ENCODE measurements at places on chromosomes 3 and 15.

DNA sequence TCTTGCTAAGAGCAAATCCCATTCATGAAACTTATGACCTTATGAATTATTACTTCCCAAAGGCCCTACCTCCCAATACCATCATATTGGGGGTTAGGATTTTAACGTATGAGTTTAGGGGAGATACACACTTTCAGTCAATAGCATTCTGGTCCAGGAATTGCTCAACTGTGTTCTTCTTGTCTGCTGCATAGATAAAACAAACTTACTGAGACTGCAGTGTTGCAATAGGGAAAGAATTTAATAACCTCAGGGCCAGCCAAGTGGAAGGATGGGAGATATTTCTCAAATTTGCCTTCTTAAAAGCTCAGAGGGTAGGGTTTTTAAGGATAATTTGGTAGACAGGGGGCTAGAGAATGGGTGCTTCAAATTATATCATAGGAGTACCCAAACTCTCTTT, 625.8 kb downstream of the OTOL1 start:
- no peak for DNase-seq

DNA sequence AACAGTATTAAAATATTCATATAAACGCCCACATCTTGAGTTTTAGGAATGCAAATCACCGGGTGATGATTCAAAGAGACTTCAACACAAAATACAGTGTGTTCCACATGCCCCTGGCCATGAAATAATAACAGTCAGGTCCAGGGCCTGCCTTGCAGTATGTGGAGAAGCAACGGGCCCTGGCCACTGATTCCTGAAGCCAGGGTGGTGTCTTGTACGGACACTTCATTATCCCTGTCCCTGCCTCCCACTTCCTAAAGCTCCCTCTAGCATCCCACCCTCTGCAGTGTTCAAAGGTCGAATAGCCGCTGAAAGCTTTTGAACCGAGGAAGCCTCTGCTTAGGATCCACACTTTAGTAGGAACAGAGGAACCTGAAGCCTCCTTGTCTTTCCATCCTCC, 50.4 kb upstream of the PCSK6 start:
- no peak for DNase-seq

- DNase-seq, result no peak
Measured at GRCh38 chr3:46466273-46466672, 1.6 kb upstream of the LTF start.

DNA sequence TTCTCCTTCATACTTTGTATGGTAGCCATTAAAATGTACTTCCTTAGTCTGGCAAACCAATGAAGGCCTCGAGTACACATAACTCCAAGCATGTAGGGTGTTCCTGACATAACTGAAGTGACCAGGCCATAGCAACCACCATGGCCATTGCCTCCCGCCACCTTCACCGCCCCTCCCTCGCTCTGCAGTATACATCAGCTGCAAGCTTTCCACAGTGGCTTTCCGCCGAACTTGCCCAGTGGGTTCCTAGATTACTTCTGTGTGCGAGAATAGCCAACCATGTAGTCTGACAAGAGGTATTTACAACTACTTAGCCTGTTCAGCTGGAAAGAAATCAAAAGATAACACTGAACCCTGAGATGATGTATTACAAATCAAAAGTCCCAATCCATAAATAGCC, 3.4 kb upstream of the CTNNB1 start:
- DNase-seq, result no peak

DNA sequence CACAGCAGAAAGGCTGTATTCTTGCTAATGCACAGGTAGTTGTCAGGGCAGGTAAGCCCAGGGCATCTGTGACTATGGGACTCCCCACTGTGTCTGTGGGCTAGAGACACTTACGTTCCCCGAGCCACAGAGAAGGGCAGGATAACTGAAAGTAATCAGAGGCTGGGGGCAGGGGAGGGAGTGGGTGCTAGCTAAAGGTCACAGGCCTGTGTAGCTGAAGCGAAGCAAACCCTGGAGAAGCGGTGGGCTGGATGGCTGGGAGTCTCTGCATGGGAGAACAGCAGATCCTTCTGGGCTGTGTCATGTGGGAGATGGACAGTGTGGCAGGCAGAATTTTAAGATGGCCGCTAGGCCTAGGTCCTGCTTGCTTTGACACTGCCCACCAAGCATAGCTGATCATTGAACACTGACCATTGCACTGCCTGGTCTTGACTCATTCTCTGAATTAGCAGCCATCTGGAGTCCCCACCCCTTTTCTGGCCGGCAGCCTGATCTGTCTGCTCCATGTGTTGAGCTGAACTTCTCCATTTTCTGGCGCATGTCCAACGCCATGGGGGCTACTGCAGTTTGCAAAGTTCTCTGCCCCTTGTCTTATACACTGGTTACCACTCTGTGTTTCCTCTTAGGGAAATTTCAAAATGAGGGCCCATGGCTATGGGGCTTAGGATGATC, 110.0 kb downstream of the DGKG start:
- no peak for DNase-seq

GRCh38 chr3:81601707-81602305, 159.6 kb downstream of the GBE1 start:
- DNase-seq, result no peak

GRCh38 chr3:117671722-117672318, 962.2 kb downstream of the TUSC7 start:
- no peak for DNase-seq

- DNase-seq, result no peak
Measured at GRCh38 chr3:5071061-5071460, 51.0 kb upstream of the ARL8B start.

- DNase-seq, result no peak
Measured at GRCh38 chr3:51703068-51703760, 3.7 kb upstream of the GRM2 start.

DNA sequence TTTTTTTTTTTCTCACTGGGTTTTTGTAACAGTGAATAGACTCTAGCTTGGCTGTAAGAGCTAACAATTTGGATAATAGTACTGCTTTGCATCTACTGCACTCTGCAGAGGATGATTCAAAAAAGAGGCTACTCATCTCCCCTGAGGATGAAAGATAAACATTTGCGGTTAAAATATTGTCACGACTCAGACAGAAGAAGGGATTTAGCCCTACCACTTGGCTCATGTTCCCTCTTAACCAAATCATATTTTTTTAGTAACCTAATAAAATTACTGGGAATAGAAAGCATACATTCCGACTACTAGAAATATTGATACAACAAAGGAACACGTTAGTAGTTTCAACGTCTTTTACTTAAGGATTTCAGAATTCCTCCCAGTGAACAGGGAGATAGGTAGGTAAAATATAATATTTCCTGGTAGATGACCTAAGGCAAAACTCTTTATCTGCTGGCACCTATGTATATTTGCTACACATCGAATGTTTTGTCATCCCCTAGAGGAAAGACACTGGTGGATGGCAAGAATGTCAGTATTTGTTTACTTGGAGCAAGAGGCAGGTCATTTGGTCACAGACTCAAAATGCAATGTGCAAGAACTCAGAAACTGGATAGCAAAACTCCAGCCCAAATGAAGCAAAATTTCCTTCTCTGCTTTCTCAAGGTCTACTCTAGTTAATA, 110.8 kb downstream of the GREM1 start:
- no peak for DNase-seq

- no peak for DNase-seq
Measured at GRCh38 chr3:172518929-172519640, 4.1 kb downstream of the TNFSF10 start.

DNA sequence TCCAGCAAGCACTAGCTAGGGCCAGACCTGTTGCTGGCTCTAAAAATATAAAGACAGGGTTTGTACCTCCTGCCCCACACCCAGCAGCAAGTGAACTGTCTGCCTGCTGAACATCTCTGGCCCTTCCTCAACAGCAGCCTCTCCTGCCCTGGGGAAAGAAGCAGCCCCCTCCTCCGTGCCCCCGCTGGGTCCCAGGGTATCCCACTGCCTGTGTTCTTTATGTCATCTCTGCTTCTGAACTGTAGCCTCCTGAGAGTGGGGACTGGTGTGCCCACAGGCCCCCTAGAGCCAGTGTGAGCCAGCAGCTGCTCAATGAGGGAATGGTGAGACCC, 54.5 kb downstream of the ACAD9 start:
- DNase-seq, result no peak

GRCh38 chr15:55349282-55349681, 30.3 kb downstream of the PIGB start:
- no peak for DNase-seq

GRCh38 chr3:126540951-126541627, 17.1 kb downstream of the CHST13 start:
- DNase-seq, result no peak

- no peak for DNase-seq
Measured at GRCh38 chr15:85757073-85757938, 37.4 kb downstream of the KLHL25 start.

DNA sequence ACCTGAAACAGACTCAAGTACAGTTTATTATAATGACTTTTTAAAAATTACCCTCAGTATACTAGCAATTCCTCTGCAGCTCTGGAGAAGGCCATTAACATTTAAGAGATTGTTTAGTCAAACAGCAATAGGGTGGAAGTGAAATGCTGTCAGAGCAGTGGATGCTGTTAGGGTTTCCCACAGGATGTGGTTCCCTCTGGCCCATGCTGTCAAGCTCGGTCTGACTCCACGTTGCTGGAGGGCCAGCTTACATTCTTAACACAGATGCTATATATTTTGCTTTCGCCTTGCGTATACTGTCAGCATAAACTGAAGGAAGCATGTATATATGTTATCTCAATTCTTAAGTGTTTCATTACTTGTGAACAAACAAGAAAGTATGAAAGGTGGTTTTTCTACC, 231.1 kb upstream of the COL8A1 start:
- no peak for DNase-seq

- DNase-seq, result no peak
Measured at GRCh38 chr3:86416334-86416733, 574.6 kb downstream of the VGLL3 start.

DNA sequence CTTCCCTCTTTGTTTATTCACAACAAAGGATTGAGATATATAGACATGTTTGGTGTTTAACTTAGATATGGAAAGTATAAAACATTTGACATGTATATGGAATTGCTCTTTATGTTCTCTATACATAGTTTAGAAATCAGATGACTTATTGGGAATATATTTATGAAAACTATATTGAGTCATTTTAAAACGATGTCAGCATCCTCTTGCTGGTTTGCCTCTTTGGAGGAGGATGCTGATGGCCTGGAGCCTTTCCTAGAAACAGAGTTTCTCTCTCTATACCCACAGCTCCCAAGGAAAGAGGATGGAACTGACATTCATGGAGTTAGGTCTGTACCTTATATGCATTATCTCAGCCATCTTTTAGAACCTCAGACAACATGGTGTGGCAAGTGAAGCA, 40.3 kb downstream of the ZBTB38 start:
- no peak for DNase-seq

GRCh38 chr15:40769274-40770146, at the start of gene C15orf62:
Gene C15orf62, plus strand, starts transcription at chr15:40769980. Its CDS starts 516 bp downstream, at chr15:40770496.
- peak; percentile 42 for DNase-seq

DNA sequence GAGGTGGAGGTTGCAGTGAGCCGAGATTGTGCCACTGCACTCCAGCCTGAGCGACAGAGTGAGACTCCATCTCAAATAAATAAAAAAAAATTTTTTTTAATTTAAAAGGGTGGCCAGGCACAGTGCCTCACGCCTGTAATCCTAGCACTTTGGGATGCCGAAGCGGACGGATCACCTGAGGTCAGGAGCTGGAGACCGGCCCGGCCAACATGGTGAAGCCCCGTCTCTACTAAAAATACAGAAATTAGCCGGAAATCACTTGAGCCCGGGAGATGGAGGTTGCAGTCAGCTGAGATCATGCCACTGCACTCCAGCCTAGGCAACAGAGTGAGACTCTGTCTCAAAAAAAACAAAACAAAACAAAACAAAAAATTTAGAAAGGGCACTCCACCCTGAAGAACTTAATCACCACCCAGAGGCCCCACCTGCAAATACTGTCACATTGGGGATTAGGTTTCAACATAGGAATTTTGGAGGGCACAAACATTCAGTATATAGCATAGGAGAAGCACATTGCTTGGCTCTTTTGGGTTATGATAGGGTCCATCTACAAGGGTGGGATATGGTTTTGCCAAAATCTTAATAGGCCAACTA, 7.1 kb upstream of the YEATS2 start:
- DNase-seq, result no peak

- DNase-seq, result no peak
Measured at GRCh38 chr3:161067335-161067734, 37.8 kb downstream of the B3GALNT1 start.

GRCh38 chr15:60535265-60535664, 56.3 kb upstream of the ICE2 start:
- DNase-seq, result no peak

- DNase-seq, result no peak
Measured at GRCh38 chr3:111668888-111669488, 73.8 kb upstream of the ZBED2 start.

DNA sequence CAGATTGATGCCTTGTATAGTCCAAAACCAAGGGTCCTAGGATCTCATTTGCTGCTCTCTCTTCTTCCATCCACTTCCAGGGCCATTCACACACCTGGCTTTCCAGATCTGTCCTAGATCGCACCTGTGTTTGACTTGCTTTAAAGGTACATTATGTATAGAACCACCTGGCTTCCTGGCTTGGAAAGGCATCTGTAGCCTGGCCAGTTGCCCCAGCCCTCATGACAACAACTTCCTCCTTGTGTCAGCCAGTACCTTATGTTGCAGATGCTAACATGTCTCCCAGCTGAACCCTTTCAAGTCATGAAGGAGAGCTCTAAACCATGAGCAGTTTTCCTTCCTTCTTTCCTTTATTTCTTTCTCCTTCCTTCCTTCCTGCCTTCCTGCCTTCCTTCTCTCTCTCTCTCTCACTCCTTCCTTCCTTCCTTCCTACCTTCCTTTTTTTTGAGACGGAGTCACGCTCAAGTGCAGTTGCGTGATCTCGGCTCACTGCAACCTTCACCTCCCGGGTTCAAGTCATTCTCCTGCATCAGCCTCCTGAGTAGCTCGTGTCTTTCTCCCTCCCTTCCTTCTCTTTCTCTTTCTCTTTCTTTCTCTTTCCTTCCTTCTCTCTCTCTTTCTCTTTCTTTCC, 2.5 kb upstream of the HTR3C start:
- DNase-seq, result no peak

DNA sequence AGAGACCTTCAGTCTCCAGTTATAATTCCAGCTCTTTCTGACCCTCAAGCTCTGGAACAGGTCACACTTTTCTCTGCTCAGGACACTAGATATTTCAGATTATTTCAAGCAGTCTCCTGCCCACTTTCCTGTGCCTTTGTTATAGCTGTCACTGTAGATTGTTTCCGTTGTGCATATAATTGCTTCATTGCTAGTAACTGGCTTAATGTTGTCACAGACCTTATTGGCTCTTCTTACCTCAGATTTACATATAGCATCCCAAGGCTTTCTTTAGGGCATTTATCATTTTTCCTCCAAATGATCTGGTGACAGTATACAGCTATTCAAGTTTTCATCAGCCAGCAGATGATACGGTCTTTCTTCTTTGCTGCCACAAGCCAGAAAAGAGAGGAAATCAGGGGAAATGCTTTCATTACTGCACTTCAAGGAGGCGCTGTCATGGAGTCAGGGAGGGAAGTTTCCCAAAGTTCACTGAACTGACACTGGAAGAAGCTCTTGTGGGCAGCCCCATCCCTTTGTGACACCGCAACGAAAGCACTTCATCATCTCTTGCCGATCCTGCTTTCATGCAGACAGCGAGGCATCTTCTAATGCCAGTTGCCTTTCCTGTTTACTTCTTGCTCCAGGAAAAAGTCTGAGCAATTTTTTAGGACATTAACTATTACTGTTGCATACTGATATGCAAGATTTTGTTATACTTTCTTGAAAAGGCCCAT, 181.9 kb downstream of the CDIN1 start:
- DNase-seq, result no peak

- DNase-seq, result no peak
Measured at GRCh38 chr3:148147903-148148302, 549.8 kb upstream of the AGTR1 start.

Measured in effector CD4-positive, alpha-beta T cell (primary cell).